Esophagus mucosa (tissue), 1 donor: ENCODE measurements at places on chromosomes 2 and 18. TPM values are rescaled to one million over a fixed set of nuclear protein-coding genes. Genes with fewer than 3 reads are reported as not detected.

DNA sequence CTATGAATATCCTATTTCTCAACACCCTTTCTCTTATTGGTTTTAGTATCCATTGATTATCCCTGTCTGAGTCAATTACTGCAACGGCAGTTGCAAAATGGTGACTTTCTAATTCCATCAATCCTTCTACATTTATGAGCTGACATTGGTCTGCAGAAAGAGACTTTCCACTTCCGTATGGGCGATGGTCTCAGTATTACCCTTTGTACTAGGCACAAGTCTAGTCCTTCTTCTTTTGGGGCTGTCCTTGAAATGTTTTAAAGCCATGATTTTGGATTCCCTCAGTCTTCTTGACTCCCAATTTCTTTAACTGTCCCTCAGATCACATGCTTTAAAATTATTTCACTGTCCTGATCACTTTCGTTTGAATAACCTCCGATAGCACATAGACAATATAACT lies 32.7 kb upstream of the SOCS6 start:
- ATAC-seq, result no peak

- no peak for ATAC-seq
Measured at GRCh38 chr2:54226260-54226659, 29.8 kb downstream of the TSPYL6 start.

GRCh38 chr2:165791421-165792103 lies 2.5 kb downstream of the GALNT3 start:
- ATAC-seq, result no peak

GRCh38 chr2:55148269-55148668 lies 83.8 kb downstream of the CLHC1 start:
- no peak for ATAC-seq

GRCh38 chr18:58025733-58026132 lies 18.3 kb upstream of the NEDD4L start:
- no peak for ATAC-seq

- ATAC-seq, result peak; percentile 59
Measured at GRCh38 chr2:238784671-238785527, 63.0 kb upstream of the TWIST2 start.

GRCh38 chr18:35494251-35495220 lies 3.2 kb downstream of the INO80C start:
- no peak for ATAC-seq

CCDC150 gene
- 3.3 TPM for total RNA-seq

ANKRD30BL gene
- not detected for total RNA-seq

DNA sequence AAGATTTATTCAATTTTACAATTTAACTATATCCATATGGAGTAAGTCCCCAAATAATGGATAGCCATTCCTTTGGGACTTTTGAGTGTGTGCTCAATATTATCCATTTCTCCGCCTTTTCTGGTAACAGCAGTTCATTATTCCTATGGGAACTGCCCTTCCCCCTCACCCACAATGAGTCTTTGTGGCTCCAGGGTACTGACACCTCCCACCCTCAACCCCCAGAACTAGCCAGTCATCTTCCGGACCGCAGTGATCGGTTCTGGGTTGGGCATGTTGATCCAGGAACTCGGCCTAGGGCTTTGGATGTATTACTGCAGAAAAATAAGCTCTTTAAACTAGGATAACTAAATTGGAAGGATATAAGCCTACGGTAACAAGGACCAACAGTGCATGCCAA lies 45.4 kb upstream of the CCDC150 start:
- no peak for ATAC-seq

FTCDNL1 gene
- 1.6 TPM for total RNA-seq

DNA sequence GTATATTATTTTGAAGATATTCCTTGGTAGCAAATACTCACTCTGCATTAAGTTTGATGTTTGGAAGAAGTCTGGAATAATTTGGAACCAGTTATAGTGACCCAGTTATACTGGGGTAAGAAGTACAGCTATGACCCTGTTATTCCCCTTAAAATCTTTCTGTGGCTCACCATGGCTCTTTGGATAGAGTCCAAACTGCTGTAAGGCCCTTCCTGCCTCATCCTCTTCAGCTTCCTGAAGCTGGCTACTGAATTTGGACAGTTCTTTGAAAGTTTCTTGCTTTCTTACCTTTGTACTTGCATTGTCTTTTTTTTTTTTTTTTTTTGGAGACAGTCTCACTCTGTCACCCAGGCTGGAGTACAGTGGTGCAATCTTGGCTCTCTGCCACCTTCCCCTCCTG lies 85.6 kb downstream of the ABI2 start:
- ATAC-seq, result no peak
